Activated T-cell treated with anti-CD3 and anti-CD28 coated beads, Interleukin-2, amount 50 U/mL, for 4 hours (primary cell): ENCODE measurements at places on chromosomes 4 and X. TPM values are rescaled to one million over a fixed set of nuclear protein-coding genes. Genes with fewer than 3 reads are reported as not detected.

FAM200B gene
- 6.6 TPM for total RNA-seq

GAGE12F gene
- total RNA-seq = not detected

CYLC1 gene
- total RNA-seq = not detected

TTC29 gene
- not detected for total RNA-seq

GRCh38 chr4:11428231-11428898 lies at the start of gene HS3ST1:
HS3ST1 (minus strand) TSS chr4:11428894; CDS start chr4:11400005, 28,889 bp downstream.
- DNase-seq = no peak

GRCh38 chr4:2871911-2872310 lies 28.3 kb downstream of the ADD1 start:
- DNase-seq = no peak

- DNase-seq = no peak
Observed at GRCh38 chr4:73964862-73965611, 16.8 kb downstream of the PF4 start.

- DNase-seq = no peak
Observed at GRCh38 chr4:123217664-123218063, 178.9 kb upstream of the SPRY1 start.

GRCh38 chr4:41325901-41326300 lies 69.2 kb downstream of the UCHL1 start:
- no peak for DNase-seq

GRCh38 chr4:152735396-152735859 lies 44.1 kb downstream of the TIGD4 start:
- no peak for DNase-seq

DNA sequence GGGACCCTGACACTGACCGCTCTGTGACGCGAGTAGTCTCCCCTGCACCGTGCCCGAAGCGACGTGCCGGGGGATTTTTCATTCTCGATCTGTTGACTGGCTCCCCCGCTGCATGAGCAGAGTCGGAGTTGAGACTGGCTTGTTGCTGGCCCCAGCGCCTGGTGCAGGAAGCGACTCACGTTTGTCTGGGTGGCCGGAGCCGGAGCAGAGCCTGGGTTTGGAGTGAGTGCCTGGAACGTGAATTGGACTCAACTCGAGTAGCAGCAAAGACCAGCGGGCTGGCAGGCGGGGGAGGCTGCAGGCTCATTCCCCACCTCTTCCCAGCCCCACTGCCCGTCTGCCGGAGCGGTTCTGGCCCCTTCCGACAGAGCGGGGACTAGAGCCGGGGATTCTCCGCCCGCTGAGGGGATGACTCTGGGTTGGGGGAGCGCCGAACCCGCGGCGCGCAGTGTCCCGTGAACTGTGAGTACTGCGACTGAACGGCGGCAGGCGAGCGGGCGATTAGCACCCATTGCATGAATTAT lies 554 bp downstream of the PCDH7 start:
- DNase-seq = no peak
